Adrenal gland (tissue), 19 donors: ENCODE measurements at places on chromosomes 3 and 15. TPM values are rescaled to one million over a fixed set of nuclear protein-coding genes. Genes with fewer than 3 reads are reported as not detected.

The CCR4 gene
- not detected for polyA plus RNA-seq

The GOLGA8J gene
- polyA plus RNA-seq, result not detected

The CCR1 gene
- polyA plus RNA-seq, result 8.5 TPM

The SEMA6D gene
- polyA plus RNA-seq, result 2.8 TPM

The ROPN1 gene
- not detected for polyA plus RNA-seq

The NOX5 gene
- 1.4 TPM for polyA plus RNA-seq

The ECE2 gene
- 3.0 TPM for polyA plus RNA-seq

The DPPA2 gene
- not detected for polyA plus RNA-seq

The SMCO1 gene
- 0.07 TPM for polyA plus RNA-seq

The P2RY12 gene
- polyA plus RNA-seq, result 0.37 TPM

The TMEM212 gene
- not detected for polyA plus RNA-seq

The GMPPB gene
- 20.2 TPM for polyA plus RNA-seq

The ESYT3 gene
- polyA plus RNA-seq, result 0.30 TPM

The C3orf85 gene
- polyA plus RNA-seq, result not detected

The OR5K2 gene
- not detected for polyA plus RNA-seq

The MCTP2 gene
- 2.7 TPM for polyA plus RNA-seq

The KBTBD13 gene
- not detected for polyA plus RNA-seq

The PLD1 gene
- 36.5 TPM for polyA plus RNA-seq

The PRSS50 gene
- polyA plus RNA-seq, result 1.9 TPM

The ZCWPW2 gene
- polyA plus RNA-seq, result 1.2 TPM

The CNTN3 gene
- 6.3 TPM for polyA plus RNA-seq
